ENCODE measurements at places on chromosomes 6 and 20.

GRCh38 chr6:148869585-148869984 is 122.8 kb downstream of the UST start:
- no peak for DNase-seq

GRCh38 chr6:98812220-98812619 is 22.2 kb upstream of the POU3F2 start:
- DNase-seq = no peak

DNA sequence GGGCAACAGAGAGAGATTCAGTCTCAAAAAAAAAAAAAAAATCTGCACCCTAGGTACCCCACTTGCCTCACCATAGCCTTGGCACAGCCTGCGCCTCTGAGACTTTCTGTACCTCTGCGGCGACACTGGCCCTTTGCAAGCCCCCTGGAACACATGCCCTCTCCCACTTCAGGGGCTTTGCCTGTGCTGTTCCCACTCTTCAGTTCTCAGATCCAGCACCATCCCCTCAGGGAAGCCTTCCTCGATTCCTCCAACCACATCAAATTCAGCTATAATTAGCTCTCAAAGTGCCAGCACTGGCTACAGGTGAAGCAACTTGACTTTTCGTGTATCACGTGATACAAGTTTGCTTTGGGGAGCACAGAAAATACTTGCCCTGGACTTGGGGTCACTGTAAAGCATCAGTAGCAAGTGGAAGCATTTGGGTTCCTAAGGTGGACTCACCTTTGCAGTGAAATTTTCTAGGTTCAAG is 2.1 kb upstream of the UBE2V1 start:
- DNase-seq = no peak

- no peak for DNase-seq
Observed at GRCh38 chr6:39553860-39554802, 171.1 kb downstream of the KIF6 start.

- DNase-seq = no peak
Observed at GRCh38 chr20:20037960-20038359, 14.3 kb downstream of the CRNKL1 start.

DNA sequence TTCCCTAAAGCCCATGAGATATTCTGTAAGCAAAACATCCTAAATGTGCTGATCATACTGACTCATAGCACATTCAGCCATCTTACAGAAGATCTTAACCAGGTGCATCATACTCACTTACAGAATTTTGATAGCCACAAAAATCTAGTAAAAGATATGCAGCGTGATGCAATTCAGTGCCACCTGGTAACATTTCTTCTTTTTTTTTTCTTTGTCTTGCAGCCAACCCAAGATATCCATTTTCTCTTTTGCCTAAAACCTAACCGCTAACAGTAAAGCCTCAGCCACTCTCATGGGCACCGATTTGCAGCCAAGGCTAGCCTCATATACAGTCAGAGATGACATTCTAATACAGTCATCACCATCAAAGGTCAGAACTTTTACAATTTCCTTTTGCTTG is 293.3 kb downstream of the HACE1 start:
- DNase-seq = no peak
